ENCODE measurements at places on chromosomes 2 and 18.

- no peaks in the 10 kb centered on the region for H3K4me1 ChIP-seq
- no peak for DNase-seq
- no peak overlapping the region for H3K4me3 ChIP-seq
- no peak overlapping the region for H3K27ac ChIP-seq
- no peaks in the 10 kb centered on the region for H3K27me3 ChIP-seq
- H3K36me3 ChIP-seq = no peaks in the 10 kb centered on the region
Measured at GRCh38 chr2:191049728-191050639, 36.0 kb upstream of the STAT1 start.

GRCh38 chr2:119753041-119753929, 6.4 kb upstream of the PTPN4 start:
- H3K27me3 ChIP-seq = no peaks in the 10 kb centered on the region
- no peak overlapping the region for H3K4me3 ChIP-seq
- no peak for DNase-seq
- no peak overlapping the region for H3K27ac ChIP-seq

GRCh38 chr2:46045888-46046287, 251.3 kb upstream of the EPAS1 start:
- peaks cover 2% of the 10 kb centered on the region for H3K4me1 ChIP-seq
- no peaks in the 10 kb centered on the region for H3K27me3 ChIP-seq
- no peak overlapping the region for H3K4me3 ChIP-seq

- no peaks in the 10 kb centered on the region for H3K36me3 ChIP-seq
- no peaks in the 10 kb centered on the region for H3K4me1 ChIP-seq
- no peak for DNase-seq
- H3K27ac ChIP-seq = no peak overlapping the region
- no peak overlapping the region for H3K4me3 ChIP-seq
Measured at GRCh38 chr2:188570370-188570769, 278.7 kb downstream of the GULP1 start.

DNA sequence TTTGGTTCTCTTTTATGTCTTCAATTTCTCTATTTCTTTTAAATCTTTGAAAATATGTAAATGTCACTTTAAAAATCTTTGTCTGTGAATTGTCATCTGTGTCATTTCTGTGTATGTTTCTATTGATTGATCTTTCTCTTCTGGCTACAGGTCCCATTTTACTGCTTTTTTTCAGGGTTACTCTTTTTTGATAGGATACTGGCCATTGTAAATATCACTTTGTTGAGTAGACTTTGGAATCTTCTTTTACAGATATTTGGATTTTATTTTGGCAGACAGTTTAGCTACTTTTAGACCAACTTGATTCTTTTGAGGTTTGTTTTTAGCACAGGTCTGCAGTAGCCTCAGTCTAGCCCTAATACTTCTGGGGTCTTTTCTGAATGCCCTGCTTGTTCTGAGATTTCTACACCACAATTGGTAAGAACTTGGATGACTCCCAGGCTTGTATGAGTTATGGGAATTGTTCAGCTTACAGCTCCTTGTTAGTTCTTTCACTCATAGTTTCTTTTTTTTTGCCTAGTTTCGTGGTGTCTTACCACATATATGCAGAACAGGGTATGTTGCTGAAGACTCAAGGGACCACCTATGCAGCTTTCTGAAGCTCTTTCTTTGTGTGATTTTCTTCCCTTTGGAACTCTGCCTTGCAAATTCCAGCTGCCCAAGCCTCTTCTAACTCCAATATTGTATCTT, 122.2 kb downstream of the QPCT start:
- H3K4me3 ChIP-seq = no peak overlapping the region
- H3K27ac ChIP-seq = no peak overlapping the region
- H3K36me3 ChIP-seq = no peaks in the 10 kb centered on the region

- peaks cover 7% of the 10 kb centered on the region for H3K4me1 ChIP-seq
- no peak overlapping the region for H3K4me3 ChIP-seq
- DNase-seq = no peak
- H3K36me3 ChIP-seq = no peaks in the 10 kb centered on the region
- no peak overlapping the region for H3K27ac ChIP-seq
- no peaks in the 10 kb centered on the region for H3K27me3 ChIP-seq
Measured at GRCh38 chr18:12317664-12318333, 9.8 kb downstream of the TUBB6 start.

DNA sequence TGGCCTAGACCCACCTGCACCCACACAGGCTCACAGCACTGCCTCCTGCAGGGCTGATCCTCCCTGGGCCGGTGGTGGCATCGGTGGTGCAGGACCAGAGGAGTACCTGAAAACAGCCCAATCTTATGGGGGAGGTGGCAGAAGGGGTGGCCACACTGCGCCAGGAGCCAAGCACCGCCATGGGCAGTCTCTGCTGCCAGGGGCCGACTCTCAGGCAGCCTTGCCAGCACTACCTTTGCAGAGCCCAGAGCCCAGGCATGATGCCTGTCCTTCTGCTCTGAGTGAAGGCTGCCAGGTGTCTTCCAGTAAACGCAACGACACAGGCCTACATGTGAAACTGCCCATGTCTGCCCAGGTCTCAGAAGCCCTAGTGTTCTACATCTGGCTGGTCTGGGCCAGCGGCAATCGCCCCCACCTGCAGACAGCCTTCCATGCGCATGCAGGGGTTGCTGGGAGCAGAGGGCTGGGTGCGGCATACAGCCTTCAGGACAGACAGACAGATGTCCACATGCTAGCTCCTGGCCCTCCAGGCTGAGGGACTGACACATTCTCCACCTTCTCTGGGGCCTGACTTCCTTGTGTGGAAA, 6.8 kb downstream of the HS6ST1 start:
- H3K36me3 ChIP-seq = no peaks in the 10 kb centered on the region
- H3K4me1 ChIP-seq = no peaks in the 10 kb centered on the region
- H3K4me3 ChIP-seq = no peak overlapping the region
- no peak for DNase-seq
- no peak overlapping the region for H3K27ac ChIP-seq

DNA sequence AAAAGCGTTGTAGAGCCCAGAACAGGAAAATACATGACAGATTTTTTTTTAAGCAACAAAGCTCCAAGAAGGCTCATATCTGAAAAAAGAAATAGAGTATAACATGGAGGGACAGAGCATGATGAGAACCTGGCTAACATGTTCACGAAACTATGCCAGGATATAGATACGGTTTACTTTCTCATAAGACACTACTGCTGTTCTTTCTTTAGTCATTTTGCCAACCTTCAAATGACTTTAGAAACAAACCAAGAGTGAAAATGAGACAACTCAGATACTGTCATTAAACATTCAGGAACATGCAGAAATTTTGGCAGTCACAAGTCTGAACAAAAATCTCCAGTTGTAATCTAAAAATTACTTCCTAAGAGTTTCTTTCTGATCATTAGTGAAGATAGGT, 14.3 kb downstream of the LPIN2 start:
- no peaks in the 10 kb centered on the region for H3K36me3 ChIP-seq
- H3K4me3 ChIP-seq = no peak overlapping the region
- H3K27ac ChIP-seq = peak overlapping the region; percentile 98
- peaks cover 4% of the 10 kb centered on the region for H3K4me1 ChIP-seq
- H3K27me3 ChIP-seq = no peaks in the 10 kb centered on the region
- no peak for DNase-seq

DNA sequence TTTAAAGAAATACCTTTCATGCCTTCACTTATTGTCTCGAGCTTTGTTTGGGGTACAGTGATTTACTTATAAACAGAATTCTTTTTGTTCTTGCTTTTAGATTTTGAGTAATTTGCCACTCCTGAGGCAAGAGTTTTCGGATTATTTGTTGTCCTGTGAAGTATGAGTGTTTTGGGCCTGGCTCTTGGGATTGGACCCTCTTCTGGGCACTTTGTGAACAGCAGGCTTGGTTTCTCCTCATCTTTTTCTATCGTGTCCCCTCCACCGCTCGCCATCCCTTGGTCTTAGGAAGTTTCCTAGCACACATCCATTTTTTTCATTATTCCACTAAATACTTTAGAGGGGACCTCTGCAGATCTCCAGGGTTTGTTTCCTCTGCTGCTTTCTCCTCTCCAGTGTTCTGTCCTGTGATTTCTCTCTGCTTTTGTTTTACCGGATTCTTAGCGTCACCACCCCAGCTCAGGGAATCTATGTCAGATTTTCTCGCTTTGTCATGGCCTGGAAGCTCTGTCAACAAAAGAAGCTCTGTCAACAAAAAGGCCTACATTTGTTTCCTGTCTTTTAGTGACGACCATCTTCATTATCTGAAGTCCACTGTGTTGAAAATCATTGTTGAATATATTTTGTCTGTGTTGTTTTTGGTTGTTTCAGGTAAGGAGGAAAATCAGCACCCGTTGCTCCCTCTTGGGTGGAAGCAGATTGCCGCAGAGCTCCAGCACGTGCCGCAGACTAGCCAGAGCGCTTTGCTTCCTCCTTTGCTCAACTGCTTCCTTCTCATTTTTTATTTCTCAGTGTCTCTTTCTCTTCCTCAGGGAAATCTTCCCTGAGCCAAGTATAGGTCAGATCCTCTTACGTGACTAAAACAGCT, 27.8 kb downstream of the ANKRD62 start:
- H3K27me3 ChIP-seq = no peaks in the 10 kb centered on the region
- no peak for DNase-seq
- no peaks in the 10 kb centered on the region for H3K4me1 ChIP-seq
- H3K36me3 ChIP-seq = no peaks in the 10 kb centered on the region
- no peak overlapping the region for H3K4me3 ChIP-seq

DNA sequence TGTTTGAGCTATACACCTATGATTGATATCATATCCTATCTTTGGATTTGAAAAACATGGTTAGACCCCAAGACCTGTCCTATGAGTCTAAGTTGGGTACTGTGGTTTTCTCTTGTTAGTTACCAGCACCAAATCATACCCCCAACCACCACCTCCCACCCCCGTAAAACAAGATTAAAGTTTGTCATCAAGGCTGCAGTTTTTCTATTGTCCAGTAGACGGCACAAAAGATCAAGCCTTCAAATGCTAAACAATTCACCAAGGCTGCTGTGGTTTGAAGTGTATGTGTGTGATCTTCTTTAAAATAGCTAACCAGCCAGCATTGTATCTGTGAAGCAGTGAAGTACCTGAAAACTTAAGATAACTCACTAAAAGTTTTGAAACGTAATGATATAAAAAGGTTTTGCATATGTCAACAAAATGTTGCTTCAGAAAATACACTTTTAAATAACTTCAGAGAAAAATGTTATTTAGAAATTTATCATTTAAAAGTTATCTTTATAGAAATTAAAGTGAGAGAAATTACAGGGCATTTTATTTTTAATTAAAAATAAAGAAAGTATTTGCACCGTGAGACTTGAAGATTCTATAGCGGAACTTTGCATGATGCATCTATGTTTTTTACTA, 5.8 kb upstream of the MEIS1 start:
- DNase-seq = no peak
- H3K4me3 ChIP-seq = no peak overlapping the region
- no peaks in the 10 kb centered on the region for H3K4me1 ChIP-seq
- H3K36me3 ChIP-seq = no peaks in the 10 kb centered on the region
- H3K27ac ChIP-seq = no peak overlapping the region
- H3K27me3 ChIP-seq = no peaks in the 10 kb centered on the region

DNA sequence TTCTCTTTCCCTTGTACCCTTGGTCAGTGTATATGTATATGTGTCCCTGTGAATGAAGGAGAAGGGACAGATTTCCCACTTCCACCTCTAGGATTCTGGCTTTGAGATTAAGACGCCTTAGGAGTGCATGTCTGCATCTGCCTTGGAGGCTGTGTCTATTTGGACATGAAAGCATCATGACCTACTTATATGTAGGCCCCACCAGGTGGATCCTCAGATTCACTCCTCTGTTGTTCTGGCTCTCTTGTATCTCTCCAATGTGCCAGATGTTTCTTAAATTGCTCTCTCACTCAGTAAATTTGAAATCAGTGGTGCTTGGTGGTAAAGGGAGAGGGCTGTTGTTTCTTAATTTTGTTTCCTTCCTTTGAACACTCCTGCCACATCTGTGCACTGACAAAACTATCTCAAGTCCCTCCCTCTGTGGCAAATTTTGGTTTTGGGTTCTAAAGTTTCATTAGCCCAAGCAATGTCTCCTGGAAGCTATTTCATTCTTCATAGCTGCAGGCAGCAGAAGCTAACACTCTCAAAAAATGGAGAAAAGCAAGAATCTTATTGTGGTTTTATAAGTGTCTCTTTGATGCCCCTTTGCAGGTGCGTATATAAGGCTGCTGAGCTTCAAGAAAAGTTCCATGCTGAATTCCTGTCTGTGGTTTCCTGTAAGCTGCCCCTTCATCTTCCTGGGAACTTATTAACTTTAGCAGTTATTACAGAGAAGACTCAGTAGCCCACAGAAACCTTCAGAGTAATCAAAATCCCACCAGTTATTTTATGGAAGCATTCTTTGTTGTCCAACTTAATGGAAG, 179.7 kb upstream of the SETBP1 start:
- no peak overlapping the region for H3K27ac ChIP-seq
- no peak for DNase-seq
- H3K27me3 ChIP-seq = no peaks in the 10 kb centered on the region
- H3K36me3 ChIP-seq = no peaks in the 10 kb centered on the region
- no peaks in the 10 kb centered on the region for H3K4me1 ChIP-seq

DNA sequence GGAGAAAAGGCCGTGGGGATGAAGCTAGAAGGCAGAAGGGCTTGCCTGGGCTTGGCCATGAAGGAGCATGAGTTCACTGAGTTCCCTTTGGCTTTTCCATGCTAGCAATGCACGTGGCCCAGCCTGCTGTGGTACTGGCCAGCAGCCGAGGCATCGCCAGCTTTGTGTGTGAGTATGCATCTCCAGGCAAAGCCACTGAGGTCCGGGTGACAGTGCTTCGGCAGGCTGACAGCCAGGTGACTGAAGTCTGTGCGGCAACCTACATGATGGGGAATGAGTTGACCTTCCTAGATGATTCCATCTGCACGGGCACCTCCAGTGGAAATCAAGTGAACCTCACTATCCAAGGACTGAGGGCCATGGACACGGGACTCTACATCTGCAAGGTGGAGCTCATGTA, 2.9 kb downstream of the CTLA4 start:
- H3K27me3 ChIP-seq = no peaks in the 10 kb centered on the region
- DNase-seq = no peak
- no peak overlapping the region for H3K27ac ChIP-seq
- H3K36me3 ChIP-seq = no peaks in the 10 kb centered on the region
- no peak overlapping the region for H3K4me3 ChIP-seq

DNA sequence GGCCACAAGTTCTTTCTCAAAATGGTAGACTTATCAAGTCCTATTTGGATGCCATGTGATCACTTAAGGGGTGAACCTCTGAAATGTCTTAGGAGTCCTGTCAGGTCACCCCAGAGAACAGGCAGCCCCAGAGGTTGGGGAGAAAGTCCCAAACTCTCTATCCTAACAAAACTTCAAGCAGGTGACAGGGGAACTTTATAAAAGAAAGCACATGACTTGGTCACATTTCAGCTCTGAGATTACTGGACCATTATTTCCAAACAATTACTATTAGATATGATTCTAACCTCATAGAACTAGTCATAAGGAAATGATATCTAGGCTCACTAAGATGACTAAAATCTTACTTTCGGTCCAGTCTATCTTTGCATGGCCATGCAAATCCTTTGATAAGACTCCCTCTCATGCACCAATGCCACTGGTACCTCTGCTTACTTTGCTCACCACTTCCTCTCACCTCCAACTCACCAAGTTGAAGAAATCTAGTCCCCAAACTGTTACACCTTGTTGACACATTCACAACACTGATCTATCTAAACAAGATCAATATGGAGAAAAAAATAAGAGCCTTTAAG, 107.0 kb downstream of the GALNT14 start:
- H3K36me3 ChIP-seq = no peaks in the 10 kb centered on the region
- DNase-seq = no peak
- no peak overlapping the region for H3K27ac ChIP-seq
- H3K4me1 ChIP-seq = no peaks in the 10 kb centered on the region

GRCh38 chr2:178233428-178233827, 39.1 kb downstream of the OSBPL6 start:
- no peaks in the 10 kb centered on the region for H3K4me1 ChIP-seq
- no peak overlapping the region for H3K27ac ChIP-seq
- no peaks in the 10 kb centered on the region for H3K36me3 ChIP-seq
- DNase-seq = no peak
